ENCODE measurements at places on chromosomes 11 and 22.
A peak's percentile ranks its signal among the peaks of the same experiment; 100 is the strongest.

DNA sequence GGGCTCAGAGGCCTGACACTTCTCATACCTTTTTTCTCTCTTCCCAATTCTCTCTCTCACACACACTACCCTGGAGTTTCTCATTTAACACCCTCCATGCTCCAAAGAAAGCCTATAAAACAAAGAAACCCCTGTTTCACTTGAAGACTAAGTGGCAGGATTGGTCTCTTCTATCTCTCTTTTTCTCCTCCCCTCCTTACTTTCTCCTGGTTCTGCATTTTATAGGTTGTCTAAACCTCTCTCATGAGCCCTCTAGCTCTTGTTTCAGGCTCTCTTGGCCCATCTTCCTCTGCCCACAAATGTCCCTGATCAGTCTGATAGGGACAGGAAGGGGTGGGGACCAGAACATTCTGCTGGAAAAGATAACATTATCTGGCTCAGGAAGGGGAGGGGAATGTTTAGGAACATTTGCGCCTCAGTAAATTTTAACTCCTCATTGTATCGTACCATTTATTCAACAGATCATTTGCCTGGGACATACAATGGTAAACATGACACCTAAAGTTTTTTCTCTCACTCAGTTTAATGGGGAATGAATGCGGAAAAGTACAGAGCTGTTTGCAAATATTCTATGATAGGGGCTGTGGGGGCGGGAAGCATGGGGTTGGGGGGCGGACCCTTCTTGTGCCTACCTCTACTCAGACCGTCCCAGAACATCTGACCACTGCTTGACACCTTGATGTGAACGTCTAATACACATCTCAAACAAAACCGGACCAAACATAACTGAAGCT is 10.8 kb downstream of the CRYBA4 start:
- no peak for DNase-seq

DNA sequence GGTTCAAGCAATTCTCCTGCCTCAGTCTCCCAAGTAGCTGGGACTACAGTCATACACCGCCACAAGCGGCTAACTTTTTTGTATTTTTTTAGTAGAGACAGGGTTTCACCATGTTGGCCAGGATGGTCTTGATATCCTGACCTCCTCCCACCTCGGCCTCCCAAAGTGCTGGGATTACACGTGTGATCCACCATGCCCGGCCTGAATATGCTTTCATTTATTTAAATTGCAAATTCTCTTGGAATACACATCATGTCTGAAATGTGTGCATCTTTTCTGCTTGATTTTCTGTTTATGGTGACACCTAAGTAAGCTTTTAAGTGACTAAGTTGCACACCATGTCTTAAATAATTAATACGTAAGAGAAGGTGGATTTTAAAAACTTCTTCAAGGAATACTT is 31.7 kb downstream of the IZUMO1R start:
- no peak for DNase-seq

DNA sequence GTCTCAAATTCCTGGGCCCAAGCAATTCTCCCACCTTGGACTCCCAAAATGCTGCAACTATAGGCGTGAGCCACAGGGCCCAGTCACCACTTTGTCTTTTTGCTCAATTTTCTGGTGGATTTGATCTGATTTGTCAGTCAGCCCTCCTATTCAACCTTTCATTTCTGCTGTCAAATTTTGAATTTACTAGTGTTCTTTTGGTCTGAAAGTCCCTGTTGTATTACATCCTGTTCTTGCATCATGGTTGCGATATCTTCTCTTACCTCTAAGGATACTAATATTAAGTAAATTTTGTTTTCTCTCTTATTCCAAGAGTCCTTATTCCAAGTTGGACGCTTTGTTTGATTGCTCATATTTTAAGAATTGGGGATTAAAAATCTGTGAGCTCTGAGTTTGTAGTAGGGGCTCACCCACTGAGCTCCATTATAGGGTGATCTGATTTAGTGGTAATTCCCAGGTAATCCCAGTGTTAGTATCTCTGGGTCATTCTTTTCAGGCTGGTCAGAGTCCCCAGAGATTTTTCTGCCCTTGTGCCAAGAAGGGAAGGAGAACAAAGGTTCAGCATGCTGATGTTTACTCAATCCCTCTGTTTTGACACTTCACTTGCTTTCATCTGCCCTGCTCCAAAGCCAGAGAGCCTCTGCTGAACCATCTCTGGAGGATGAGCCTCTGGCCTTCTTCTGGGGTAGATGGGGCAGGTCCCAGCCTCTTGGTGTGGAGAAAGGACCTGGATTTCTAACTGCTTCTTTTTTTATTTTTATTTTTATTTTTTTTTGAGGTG is 10.0 kb downstream of the UPB1 start:
- DNase-seq: no peak

GRCh38 chr11:6695377-6695776 is 12.2 kb upstream of the MRPL17 start:
- no peak for DNase-seq

DNA sequence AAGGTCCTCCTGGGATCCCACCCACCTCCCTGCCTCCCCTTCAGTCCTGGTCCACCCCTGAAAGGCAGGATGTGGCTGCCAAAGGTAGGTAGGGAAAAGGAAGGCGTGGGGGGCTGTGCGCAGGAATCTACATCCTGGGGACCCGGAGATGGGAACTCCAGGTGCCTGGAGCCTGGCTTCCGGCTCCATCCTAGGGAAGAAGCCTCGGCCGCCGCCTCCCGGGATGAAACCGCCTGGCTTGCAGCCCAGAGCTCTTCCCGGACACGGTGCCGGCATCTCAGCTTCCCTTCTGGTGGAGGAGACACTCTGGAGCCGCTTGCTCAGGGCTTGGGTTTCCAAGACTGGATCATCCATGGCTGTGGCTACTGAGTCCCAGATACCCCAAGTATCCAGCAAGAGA is 33.3 kb upstream of the PDGFB start:
- no peak for DNase-seq

DNA sequence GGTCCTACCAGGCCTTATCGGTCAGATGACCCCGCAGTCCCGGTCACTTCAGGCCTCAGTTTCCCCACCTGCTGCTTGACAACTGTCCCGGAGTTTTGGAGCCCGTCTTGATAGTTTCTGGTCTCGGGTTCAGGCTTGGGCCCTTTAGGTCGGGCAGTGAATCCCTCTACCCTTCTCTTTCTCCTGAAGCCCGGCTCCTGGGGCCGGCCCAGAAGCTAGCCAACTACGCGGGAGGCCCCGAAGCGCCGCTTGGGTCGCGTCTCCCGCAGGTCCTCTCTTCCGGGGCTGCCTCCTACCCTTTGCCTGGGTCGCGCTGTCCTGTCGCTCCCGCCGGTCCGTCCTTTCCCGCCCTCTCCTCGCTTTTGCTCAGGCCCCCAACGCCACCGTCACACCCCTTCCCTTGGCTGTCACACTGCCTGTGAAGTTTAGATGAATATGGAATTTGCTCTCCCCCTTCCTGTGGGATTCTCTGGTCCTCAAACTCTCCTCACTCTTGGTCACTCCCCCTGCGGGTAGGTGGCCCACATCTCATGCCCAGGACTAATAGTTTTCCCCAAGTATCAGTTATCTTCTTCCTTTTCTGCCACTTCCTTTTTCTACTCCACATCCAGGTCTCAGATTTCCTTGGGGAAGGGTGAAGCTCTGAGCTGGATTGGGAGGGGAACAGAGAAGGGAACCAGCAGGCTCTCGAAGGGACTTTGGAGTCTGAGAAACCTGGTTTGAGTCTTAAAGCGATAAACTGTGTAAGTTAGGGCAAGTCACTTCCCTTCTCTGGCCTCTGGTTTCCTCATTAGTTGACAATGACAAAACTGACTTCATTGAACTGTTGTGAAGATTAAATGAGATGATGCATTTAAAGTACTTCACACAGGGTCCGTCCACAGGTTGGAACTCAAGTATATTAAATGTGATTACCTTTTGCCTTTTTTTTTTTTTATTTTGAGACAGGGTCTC is 790 bp downstream of the RAB1B start:
- no peak for DNase-seq

GRCh38 chr11:60251485-60252212 is 8.7 kb upstream of the MS4A4E start:
- DNase-seq: no peak

- peak; percentile 19 for DNase-seq
Measured at GRCh38 chr22:49365191-49365837, 462.4 kb downstream of the BRD1 start.

GRCh38 chr11:69981119-69981784 is 96.9 kb upstream of the ANO1 start:
- DNase-seq: no peak

GRCh38 chr22:38317995-38318715 is 922 bp upstream of the CSNK1E start:
- DNase-seq: no peak

DNA sequence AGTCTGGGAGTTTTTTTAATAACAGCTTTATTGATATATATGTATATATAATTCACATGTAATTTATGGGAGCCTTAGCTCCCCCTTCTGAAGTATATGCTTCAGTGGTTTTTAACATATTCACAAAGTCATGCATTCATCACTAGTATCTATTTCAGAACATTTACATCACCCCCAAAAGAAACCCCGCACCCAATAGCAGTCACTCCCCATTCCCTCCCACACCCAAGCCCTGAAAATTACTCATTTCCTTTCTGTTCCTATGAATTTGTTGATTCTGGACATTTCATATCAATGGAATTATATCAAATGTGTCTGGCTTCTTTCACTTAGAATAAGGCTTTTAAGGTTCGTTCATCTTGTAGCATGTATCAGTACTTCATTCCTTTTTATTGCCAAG is 35.6 kb upstream of the SYT7 start:
- DNase-seq: no peak

GRCh38 chr11:2807801-2808241 is 77.8 kb downstream of the CDKN1C start:
- peak; percentile 36 for DNase-seq

DNA sequence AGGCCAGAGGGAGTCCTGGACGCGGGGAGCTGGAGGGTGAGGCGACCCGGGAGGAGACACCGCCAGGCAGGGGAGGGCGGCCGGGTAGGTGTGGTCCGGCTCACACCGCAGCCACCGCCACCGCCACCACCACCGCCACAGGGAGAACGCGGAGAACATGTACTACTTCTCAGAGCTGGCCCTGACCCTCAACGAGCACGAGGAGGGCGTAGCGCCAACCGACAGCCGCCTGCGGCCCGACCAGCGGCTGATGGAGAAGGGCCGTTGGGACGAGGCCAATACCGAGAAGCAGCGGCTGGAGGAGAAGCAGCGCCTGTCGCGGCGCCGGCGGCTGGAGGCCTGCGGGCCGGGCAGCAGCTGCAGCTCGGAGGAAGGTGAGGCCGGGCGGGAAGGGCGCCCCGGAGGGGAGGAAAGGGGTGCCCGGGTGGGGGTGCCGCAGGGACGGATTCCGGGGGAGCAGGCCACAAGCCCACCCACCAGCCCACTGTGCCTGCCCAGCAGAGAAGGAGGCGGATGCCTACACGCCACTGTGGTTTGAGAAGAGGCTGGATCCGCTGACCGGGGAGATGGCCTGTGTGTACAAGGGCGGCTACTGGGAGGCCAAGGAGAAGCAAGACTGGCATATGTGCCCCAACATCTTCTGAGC is 62.8 kb downstream of the MORC2 start:
- DNase-seq: no peak

DNA sequence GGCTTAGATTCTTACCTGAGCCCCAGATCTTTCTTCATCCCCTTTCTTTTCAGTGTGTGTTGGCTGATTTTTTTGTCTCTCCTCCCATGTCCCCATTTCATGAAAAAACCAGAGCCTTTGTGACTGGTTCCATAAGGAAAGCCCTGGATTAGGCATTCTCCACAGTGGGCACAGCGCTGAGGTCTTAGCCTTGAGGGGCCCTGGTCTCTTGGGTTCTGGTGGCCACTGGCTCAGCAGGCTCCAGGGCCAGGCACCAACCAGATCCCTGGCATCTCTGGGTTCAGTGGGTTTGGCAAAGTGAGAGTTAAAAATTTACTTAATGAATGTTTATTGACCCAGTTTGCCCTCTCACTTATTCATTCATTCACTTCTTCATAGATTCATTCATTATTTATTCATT is 49.5 kb upstream of the ACCSL start:
- DNase-seq: no peak

GRCh38 chr11:73528483-73529203 is 69.3 kb downstream of the FAM168A start:
- no peak for DNase-seq

GRCh38 chr22:46586123-46586519 is 34.1 kb upstream of the GRAMD4 start:
- DNase-seq: no peak

- DNase-seq: no peak
Measured at GRCh38 chr11:59226396-59226795, 13.7 kb upstream of the MPEG1 start.

GRCh38 chr11:12741671-12742216 is 67.5 kb downstream of the TEAD1 start:
- no peak for DNase-seq

DNA sequence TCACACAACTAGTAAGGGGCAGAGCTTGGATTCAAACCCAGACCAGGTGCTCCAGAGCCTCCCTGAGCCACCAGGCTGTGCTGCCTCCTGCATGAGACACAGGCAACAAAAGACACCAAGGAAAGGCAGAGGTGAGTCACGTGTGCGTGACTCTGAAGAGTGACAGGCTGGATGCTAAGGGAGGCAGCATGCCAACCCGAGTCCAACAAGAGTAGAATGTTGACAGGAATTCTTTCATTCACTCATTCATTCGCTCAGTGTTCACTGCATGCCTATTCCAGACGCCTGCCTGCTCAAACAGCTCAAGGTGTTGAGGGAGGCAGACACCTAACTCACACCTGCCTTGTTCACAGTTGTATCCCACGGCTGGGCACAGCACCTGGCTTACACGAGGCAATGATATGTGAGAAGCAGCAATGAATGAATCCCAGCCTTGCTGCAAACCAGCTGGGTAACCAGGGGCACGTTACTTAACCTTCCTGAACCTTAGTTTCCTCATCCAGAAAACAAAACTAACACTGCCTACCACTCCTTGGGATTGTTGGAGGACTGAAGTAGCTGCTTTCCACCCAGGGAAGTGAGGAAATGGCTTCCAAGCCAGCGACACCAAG is 73.8 kb upstream of the ARFGAP3 start:
- no peak for DNase-seq

DNA sequence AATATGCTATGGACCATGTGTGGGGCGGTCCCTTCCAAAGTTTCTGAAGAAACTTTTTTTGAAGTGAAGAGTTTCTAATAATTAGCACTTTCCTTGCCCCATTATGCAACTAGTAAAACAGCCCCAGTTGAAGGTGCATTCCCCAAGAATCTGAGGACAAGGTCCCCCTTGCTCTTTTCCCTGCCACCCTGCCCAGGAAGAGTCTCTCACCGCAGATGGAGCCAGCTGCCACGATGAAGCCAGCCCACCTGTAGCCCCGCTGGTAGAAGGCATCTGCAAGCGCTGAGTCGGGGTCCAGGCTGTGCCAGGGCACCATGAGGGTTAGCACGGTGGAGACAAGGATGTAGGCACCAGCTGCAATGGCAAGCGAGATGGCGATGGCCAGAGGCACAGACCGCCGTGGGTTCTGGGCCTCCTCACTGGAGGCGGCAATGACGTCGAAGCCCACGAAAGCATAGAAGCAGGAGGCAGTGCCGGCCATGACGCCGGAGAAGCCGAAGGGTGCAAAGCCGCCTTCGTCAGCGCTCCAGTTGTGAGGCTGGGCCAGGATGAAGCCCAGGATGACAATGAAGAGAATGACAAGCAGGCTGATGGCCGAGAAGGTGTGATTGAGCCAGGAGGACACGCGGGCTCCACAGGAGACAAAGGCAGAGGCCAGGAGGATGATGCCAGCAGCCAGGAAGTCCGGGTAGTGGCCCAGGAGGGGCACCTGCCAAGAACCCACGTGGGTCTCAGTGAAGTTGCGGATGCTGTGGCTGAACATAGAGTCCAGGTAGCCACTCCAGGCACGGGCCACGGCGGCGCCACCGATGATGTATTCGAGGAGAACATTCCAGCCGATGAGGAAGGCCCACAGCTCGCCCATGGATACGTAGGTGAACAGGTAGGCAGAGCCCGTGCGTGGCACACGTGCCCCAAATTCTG is 1.5 kb downstream of the SLC7A4 start:
- no peak for DNase-seq

Data from dorsolateral prefrontal cortex (tissue), 122 donors.